Tibial artery (tissue), 4 donors: ENCODE measurements at places on chromosomes 13 and 19.

GRCh38 chr19:40358773-40359172, 10.3 kb downstream of the PLD3 start:
- no peak for DNase-seq

DNA sequence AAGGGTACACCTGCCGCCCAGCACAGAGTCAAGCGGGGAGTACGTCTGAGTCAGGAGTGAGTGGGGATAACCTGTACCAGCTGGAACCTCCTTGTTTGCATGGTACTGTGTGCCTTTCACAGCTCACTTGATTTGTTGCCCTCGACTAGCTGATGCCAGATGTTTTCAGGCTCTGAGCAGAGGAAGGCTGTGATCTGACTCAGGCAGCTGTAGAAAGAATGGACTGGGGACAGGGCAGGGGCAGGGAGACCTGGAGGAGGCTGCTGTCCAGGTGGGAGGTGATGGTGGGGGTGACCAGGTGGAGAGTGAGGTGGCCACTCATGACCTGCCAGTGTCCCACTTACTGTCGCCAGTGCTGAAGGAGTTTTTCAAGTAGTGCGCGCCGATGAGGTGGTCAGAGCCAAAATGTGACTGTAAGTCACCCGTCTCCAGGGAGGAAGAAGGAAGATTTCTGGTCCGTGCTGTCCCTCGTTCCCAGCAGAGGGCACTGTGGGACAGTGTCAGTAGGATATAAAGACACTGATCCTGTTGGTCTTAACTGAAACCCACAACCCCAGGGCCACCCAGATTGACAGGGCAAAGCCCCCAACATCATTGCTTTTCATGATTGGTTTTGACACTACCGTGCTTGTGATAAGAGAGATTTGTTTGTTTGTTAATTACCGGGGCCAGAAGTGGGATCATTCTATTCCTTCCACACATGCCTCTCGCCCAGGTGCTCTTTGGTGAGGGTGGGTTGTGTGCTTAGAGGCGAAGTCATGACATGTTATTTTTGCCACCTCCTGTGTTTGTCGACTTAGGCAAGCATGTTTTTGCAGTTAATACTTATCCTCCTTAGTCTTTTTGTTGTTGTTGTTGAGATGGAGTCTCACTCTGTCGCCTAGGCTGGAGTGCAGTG, 128.4 kb downstream of the DPF1 start:
- peak; percentile 70 for DNase-seq

DNA sequence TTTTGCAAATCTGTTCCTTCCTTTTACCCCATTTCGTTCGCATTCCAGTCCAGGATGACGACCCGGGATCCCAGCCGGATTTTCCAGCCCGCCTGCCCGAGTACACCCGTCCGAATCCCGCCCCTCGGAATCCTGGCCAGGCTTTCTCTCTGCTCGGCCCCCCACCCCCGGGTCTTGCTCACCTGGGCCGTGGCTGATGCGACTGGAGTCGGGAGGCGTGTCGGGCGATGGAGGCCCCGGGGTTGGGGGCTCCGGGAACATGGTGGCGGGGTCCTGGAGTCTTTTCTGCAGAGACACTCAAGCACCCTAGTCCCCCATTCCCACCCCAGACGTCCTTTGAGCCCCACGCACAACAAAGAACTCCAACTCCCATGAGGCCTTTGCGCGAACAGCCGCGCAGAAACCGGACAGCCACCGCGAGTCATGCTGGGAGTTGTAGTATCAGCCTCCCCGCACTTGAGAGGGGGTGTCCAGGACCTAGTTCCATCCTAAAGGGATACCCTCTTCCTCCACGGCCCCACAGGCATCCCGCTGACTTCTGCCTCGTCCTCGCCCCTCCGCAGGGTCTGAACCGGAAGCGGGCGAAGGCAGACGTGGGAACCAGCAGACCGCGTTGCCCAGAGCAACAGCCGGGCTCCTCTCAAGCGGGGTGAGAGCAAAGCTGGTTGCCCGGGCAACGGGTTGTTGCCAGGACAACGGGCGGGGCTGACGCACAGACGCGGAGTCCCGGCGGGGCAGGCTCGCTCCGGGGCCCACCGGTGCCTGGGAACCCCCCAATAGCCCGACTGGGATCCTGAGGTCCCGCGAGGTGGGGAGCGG, 1.1 kb downstream of the SYT5 start:
- DNase-seq: no peak

DNA sequence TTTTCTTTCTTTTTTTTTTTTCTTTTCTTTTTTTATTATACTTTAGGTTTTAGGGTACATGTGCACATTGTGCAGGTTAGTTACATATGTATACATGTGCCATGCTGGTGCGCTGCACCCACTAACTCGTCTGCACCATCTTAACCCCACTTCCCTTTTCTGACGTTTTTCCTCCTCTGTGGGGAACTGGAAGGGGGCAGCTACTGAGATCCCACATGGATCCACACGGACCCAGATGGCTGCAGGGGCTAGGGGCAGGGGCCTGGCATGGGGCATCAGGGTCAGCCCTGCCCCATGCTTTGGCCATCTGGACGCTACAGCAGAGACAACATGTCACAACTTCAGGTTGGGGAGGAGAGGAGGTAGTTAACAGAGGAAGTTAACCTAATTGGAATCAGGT, 54.3 kb downstream of the RUBCNL start:
- DNase-seq: no peak

DNA sequence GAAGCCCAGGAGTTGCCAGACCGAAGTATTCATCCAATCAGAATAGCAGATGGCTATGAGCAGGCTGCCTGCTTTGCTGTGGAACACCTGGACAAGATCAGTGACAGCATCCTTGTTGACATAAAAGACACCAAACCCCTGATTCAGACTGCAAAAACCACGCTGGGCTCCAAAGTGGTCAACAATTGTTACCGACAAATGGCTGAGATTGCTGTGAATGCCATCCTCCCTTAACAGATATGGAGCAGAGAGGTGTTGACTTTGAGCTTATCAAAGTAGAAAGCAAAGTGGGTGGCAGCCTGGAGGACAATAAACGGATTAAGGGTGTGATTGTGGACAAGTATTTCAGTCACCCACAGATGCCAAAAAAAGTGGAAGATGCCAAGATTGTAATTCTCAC, 250.3 kb upstream of the OBI1 start:
- no peak for DNase-seq

DNA sequence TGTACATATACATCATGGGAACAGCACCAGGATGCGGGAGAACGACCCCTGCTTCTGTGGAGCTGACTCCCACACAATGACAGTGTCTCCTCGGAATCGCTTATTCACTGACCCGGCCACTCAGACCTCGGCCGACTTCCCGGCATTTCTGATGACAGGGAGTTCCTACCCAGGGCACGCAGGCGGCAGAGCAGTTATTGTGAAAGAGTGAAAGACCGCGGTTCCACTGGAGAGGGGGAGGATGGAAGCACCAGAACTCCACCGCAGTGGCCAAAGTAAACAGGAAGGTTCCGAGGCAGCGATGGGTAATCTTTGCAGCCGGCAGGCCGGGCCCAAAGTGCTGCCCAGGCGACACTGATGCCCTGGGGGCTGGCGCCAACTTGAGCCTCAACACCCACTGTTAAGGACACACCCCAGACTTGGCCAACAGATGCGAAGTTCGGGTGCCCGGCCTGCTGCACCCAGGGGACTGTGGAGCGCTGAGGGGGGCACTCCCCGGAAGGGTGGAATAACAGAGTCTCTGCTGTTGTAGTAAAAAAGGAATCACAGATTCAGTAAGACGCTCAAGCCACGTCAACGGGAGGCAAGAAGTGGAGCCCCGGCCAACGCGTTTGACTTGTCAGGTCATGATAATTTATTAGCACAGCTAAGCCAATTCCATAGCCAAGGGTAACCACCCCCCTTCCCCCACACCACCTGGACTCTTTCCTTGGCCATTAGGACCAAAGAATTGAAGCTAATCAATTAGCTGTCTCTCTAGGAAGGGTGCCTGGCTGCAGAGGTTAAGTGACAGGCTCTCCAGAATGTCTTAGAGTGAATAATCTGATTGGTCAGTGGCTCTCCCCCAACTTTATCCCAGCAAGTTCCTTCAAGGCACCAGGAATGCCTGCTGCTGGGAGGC, 5.8 kb downstream of the MLLT1 start:
- peak; percentile 94 for DNase-seq

DNA sequence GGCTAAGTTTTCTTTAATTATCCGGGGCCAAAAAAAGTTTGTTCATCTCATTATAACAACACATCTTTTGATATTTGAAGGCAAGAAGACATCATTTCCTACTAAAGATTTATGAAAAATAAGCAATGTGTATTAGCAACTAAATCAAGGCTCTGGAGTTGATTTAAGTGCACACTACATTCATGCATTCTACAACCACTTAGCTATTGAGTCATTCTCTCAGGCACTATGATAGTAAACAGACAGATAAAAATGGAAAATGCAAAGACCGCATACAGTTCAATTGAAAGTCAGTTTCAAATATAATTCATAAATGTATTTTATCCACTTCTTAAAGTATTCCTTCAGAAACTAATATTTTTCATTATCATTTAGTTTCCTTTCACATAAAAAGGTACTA, 1395.2 kb downstream of the PCDH9 start:
- DNase-seq: no peak

- peak; percentile 13 for DNase-seq
These were observed 160.3 kb downstream of the KCTD15 start for GRCh38 chr19:33956941-33957340.

GRCh38 chr13:50340146-50340545, 324.9 kb downstream of the KCNRG start:
- DNase-seq: no peak

- peak; percentile 51 for DNase-seq
These were observed 76.6 kb downstream of the TSHZ3 start for GRCh38 chr19:31272583-31273106.

- DNase-seq: no peak
These were observed 16.8 kb upstream of the ADGRE2 start for GRCh38 chr19:14795078-14795721.

- no peak for DNase-seq
These were observed 13.5 kb upstream of the QTRT1 start for GRCh38 chr19:10687518-10688288.

DNA sequence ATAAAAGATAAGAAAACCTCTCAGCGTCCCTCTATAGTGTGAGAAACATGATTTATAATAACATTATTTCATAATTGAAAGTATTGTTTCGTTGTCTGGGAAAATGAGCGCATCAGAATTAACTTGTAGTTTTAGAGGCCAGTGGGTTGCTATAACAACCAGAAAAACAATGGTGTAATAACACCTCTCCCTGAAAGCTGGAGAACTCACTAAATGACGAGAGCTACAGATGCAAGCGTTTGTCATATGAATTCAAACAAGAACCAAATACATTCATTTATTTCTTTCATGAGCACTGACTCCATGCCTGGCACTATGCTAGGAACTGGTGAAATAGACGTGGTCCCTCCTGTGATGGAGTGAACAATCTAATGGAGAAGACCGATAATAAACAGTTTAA, 16.3 kb downstream of the KBTBD7 start:
- no peak for DNase-seq

GRCh38 chr19:5985098-5985783, 7.3 kb upstream of the RANBP3 start:
- no peak for DNase-seq

- no peak for DNase-seq
These were observed 11.9 kb downstream of the UNC13A start for GRCh38 chr19:17676295-17676694.
